ENCODE measurements at places on chromosomes 5 and 9.

DNA sequence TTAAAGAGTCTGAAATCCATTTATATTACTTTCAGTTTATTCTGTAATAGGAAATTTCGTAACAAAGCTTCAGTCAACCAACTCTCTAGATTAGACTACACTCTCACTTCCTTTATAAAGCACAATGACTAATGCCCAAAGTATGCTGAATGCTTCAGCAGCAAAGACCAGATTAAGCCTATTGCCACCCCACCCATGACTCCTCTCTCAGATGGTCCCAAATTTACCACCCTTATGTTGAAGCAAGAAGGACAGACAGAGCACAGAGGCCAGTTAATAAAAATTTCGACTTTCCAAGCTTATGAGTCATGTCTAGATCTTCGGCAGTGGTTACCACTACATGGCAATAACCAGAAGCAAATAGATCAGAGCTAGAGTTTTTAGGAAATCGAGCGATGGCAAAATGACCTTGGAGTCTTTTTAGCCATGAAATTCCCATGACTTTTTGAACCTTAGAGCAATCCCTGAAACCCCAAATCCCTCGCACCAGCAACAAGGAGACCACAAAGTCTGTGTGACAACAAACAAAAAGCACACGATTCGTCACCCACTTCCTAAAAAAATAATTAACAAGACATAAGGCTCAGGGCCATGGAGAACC, 287.8 kb upstream of the RASA1 start:
- no peak for DNase-seq

DNA sequence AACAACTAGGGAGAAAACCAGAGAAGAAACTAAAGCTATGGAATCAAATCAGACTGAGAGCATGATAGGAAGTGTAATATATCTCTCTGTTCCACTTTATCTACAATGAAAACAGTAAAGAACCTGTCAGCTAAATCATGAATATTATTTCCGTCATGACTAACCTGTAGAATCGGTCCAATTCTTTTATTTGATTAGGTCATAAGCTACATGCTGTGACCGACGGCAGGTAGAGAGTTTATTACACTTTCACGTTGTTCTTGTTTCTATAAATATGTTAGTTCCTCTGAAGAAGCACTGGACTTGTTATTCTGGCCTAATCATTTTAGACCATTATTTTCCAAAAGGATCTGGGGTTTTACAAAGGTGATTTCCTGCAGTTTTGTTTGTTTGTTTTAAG, 91.1 kb downstream of the DMRTA1 start:
- no peak for DNase-seq

- no peak for DNase-seq
Observed at GRCh38 chr9:107898761-107899160, 409.2 kb upstream of the KLF4 start.

- no peak for DNase-seq
Observed at GRCh38 chr9:88826771-88827181, 164.5 kb upstream of the S1PR3 start.

DNA sequence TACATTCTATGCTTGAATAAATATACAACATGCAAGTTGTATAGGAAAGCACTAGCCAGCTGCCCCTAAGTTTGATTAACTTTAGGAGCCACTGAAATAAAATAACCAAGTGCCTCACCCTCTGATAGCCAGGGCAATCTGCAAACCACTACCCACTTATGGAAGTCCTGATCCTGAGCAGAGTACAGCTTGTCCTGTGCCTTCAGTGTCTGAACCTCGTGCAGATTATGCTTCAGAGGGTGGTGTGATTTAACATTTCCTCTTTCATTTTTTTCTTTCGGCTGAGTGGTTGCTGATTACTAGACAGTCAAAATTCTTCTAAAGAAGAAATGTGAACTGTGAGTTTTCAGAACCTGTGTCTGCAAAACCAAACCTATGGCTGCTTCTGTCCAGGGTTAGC, 327.7 kb downstream of the PIK3R1 start:
- no peak for DNase-seq

GRCh38 chr5:162641142-162641813, 573.7 kb downstream of the GABRG2 start:
- DNase-seq: no peak

- DNase-seq: no peak
Observed at GRCh38 chr5:167576897-167577296, 714.5 kb upstream of the WWC1 start.

- DNase-seq: no peak
Observed at GRCh38 chr5:158380661-158381060, 521.7 kb upstream of the CLINT1 start.

DNA sequence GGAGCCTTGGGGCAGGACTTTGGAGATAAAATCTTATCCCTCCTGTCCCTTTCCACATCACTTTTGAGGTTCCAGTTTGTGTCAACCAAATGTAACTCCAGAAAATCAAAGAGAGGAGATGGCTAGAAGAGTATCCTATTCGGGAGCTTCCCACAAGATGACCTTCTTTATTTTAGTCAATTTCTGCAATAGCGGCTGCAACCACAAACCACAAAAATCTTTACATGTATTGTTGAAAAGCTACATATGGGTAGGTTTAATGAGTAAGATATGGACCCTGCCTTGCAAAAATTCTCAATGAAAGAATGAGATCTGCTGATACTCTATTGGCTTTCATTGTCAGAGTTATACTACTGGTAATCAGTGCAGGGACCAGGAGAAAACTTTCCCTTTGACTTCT, 92.2 kb upstream of the MAMDC2 start:
- no peak for DNase-seq

DNA sequence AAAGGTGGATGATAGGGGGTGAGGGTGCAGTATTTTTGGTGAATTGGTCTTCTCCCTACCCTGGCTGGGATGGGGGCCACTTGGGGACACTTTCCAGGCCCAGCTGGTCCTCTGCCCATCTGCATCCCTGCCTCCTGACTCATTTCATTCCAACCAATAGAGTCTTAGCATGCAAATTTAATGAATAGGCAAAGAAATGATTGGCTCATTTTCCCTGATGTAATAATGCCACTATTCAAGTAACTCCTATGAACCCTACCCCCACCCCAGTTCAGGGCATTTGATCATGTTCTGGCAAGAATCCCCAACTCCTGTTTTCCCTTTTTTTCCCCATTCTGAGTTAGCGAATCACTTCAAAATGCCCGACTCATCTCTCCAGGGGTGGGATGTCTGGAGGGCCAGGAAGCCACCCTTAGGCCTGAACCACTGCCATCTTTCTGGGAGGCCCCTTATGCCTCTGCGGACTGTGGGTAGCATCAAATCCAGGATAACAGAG, 56.7 kb downstream of the PCDH1 start:
- no peak for DNase-seq

- no peak for DNase-seq
Observed at GRCh38 chr9:37338218-37338617, 84.3 kb upstream of the GRHPR start.

- DNase-seq: no peak
Observed at GRCh38 chr5:176413709-176414191, 2.6 kb downstream of the CLTB start.

- DNase-seq: no peak
Observed at GRCh38 chr5:134007581-134008265, 2.9 kb upstream of the VDAC1 start.

Measured in NCI-H1092 (cell line).